SJSA1 (cell line): ENCODE measurements at places on chromosomes 1 and 21. TPM values are rescaled to one million over a fixed set of nuclear protein-coding genes. Genes with fewer than 3 reads are reported as not detected.

TRIM58 gene
- not detected in 2 replicates for total RNA-seq

OR6K3 gene
- total RNA-seq = not detected in 2 replicates

GRHL3 gene
- not detected in 2 replicates for total RNA-seq

GJB4 gene
- not detected in 2 replicates for total RNA-seq

DNA sequence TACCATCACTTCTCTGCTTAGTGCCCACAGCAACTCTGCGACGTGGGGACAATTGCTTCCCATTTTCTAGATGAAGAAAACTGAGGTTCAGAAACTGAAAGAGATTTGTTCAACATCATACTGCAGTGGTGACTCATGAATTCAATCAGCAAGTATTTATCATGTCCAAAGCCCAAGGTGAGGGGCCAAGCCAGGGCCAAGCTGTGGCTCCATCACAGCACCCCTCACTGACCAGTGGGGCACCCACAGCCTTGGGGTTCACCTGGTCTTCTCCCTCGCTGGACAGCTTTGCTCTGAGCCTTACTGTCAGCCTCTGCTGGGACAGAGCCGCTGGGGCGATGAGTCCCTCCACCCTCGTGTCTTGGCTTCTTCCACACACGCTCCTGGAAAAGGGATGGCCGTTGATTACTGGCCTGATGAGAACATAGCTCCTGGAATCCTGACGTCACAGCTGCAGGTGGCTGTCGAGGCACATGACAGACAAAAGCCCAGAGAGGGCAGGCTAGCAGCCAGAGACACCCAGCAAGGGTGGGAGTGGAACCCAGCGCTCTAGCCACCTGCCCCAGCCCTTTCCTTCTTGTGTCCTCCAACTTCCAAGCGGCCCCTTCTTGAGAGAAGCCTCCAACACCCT lies 6.2 kb downstream of the EDN2 start:
- no peak for DNase-seq

- no peak for DNase-seq
These were observed 48.3 kb upstream of the LAMC2 start for GRCh38 chr1:183137782-183138181.

- DNase-seq = no peak
These were observed 136.4 kb downstream of the AKT3 start for GRCh38 chr1:243713470-243714186.

- DNase-seq = no peak
These were observed 56.6 kb downstream of the PRKCZ start for GRCh38 chr1:2106659-2107405.

DNA sequence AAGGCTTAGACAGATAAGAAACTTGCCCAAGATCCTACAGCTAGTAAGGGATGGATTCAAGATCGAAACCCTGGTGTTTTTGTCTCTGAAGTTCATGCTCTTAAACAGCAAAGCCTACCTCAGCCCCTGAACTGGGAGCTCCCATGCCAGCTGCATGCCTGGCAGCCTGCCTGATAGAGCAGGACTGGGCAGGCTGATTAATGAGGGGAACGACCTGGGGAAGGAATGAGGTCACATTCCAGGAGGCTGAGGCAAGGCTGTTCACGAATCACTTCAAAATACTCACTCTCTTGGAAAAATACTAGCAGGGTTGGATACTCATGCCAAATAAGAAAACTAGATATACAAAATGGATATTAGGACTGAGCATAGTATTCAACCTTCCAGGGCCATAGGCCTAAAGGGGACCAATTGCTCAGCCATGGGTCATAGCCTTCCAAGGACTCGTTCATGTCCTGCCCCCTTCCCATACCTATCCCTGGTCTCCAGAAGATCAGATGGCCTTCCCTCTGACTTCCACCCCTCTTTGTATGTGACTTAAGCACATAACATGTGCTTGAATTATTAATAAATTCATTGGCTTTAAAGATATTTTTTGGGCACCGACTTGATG lies 15.6 kb upstream of the TACSTD2 start:
- DNase-seq = peak; percentile 62

- DNase-seq = no peak
These were observed 52.4 kb downstream of the PHC2 start for GRCh38 chr1:33378524-33378923.

DNA sequence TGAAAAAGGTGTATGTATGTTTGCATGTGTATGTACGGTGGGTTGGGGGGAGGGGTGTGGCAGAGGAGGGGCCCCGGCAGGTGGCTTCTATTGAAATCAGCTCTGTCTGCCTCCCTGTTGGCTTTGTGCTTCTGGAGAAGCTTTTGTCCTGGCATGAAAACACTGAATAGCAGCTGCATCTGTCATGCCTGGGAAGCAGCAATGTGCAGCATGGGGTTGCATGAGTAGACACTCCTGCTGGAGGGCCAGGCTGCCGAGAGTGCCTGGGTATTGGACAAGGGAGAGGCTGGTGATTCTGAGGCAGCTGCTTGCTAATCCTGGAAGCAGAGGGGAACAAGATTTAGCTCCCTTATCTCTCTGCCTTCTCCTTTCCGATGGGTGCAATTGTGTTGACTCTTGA lies 20.5 kb downstream of the MAPKAPK2 start:
- no peak for DNase-seq

DNA sequence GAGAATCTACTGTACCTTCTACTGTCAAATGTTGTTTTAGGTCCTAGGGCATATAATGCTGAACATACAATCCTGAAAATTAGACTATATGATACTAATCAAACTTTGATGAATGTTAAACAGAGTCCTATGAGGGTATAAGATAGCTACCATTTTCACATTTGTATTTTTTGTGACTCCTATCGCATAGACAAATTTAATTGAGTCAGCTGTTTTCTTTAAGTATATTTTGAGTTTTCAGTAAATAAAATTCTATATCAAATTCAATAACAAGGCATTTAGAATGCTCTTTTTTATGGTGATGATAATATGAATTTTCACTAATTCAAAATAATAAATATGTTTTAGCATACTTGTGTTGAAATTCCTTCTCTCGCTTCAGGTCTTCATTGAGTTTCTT lies 10.0 kb downstream of the LRRC39 start:
- no peak for DNase-seq
